ENCODE measurements at places on chromosomes 5 and 9.

DNA sequence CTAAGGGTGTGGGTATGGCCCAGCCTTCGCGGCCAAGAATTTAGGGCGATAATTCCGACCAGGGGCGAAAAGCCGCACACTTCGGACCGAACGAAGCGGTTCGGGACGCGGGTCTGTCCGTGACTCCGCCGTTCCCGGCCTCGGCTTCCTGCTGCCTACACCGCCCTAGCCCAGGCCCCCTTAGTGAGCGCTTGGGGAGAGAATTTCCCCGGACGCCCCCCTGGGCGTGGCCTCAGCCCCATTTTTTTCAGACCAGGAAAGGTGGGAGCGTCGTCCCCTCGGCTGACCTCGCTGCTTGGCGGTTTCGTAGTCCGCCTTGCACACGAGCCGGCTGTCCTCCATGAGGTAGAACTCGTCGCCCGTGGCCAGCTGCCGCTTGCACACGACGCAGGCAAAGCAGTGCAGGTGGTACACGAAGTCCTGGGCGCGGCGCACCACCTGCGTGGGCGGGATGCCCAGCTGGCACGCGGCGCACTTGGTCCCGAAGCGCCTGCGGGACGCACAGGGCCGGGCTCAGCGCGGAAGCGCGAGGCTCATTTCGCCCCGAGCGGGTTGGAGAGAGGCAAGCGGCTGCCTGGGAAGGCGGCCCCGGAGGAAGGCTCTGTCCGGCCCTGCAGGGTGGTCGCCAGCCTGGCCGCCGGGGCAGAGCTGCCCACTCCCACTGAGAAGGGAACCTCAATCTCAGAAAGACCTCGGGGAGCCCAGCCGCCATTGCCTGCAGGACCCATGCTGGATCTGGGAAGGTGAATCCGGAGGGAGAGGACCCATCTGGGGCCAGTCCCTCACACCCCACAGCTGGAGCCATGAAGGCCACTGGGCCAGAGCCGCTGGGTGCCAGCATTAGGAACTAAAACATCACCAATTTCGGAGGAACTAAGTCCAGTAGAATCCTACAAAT, 5.3 kb downstream of the LHX3 start:
- DNase-seq, result no peak

GRCh38 chr5:115684513-115685037, 58.7 kb upstream of the TMED7 start:
- no peak for DNase-seq

DNA sequence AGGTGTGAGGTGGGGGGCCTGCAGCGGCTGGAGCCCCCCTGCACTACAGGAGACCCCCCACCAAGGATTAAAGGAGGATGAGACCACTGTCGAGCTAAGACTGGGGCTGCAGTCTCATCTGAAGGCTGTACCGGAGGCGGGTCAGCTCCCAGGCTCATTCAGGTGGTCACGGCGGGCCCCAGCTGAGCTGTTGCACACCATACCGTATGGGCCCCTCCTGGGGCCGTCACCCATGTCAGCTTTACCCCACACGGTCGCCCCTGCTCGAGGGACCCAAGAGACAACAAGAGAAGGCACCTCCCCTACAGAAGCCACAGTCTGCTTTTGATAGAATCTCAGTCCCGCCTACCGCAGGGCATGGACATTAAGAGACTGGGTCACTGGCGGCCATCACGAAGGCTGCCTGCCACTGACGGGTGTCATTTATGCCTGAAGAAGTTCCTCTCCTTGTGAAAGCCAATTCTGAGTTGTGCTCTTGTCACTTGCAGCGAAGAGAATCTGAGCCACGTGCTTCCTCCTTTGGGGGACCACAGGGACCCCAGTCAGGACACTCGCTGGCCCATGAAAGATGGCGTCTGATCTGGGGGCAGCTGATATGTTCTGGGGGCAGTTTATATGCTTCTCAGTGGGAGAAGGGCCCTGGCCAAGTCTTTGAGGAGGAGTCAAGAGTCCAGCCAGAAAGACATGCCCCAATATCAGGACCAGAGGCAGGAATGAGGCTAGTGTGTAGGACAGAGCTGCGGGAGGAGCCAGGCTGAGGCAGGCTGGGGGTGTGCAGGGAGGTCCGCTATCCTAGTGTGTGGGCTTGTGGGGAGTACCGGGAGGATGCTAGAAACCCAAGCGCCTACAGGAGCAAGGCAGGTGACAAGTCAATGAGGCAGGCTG, 102.4 kb downstream of the ZNF354C start:
- DNase-seq, result no peak

- no peak for DNase-seq
These were observed 8.7 kb downstream of the SNCB start for GRCh38 chr5:176621661-176622079.

DNA sequence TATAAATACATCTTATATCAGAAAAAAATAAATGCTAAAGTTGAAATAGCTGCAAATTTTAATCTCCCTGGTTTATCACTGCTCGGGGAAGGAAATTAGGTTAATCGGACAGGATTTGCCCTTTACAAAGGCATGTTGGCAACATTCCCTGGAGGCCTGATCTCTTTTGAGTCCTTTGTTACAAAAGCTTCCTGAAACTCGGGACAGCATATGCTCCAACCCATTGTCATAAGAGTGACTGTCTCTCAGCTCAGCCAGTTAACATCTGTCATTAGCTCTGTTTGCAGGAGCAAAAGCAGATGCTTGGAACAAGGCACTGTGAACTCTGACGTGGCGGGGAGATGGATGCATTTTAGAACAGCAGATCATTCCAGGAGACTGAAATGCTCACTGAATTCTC, 80.6 kb downstream of the MYO10 start:
- DNase-seq, result no peak

DNA sequence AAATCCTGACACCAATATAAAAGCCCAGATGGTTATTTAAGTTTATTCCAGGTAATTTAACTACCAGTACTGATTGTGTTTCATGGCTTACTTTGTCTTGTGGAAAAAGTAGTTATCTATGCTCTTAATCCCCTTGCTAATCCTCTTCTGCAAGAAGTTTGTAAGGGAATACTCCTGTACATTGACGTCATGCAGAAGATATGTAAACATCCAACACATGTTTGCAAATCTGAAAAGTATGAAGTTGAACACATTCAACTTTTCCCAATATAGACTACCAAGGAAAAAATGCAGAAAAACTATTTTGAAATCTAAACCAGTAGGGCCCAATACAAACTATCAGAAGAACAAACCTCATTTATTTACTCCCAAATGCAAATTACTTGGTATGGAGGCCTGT, 56.3 kb upstream of the ELL2 start:
- no peak for DNase-seq

- DNase-seq, result no peak
These were observed 137.8 kb downstream of the CEP120 start for GRCh38 chr5:123285122-123286023.

GRCh38 chr5:25991639-25992038, 1046.7 kb downstream of the CDH9 start:
- DNase-seq, result no peak

Measured in activated gamma-delta T cell (primary cell).